ENCODE measurements at places on chromosomes 4 and X.

- DNase-seq = no peak
Measured at GRCh38 chr4:20463176-20463430, 211.4 kb downstream of the SLIT2 start.

DNA sequence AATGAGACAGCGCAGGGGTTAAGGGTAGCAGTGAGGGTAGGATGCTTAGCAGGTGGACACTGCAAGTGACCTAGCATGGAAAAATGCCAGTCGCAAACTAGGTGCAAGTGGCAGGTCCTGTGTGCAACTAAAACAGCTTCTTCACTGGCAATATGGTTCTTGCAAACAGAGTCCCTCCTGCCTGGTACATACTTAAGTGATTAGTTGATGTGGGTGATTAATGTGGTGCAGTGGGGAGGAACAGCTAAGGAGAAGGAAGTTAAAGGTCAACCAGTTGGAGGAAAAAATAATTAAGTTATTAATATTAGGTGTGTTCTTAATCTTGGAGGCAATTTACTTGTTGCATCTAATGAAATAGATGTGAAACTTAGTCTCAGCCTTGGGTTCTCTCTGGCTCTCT, 121.6 kb upstream of the IGFBP7 start:
- no peak for DNase-seq

GRCh38 chrX:13144927-13145655, 100.7 kb upstream of the FAM9C start:
- DNase-seq = no peak

- no peak for DNase-seq
Measured at GRCh38 chr4:32560306-32560705, 1840.1 kb downstream of the PCDH7 start.
